ENCODE measurements at places on chromosomes 1 and 21. TPM values are rescaled to one million over a fixed set of nuclear protein-coding genes. Genes with fewer than 3 reads are reported as not detected.

PSMB4 gene
- 458 TPM for total RNA-seq

CRNN gene
- total RNA-seq: not detected

NR1I3 gene
- not detected for total RNA-seq

LYST gene
- 110 TPM for total RNA-seq

C1orf226 gene
- total RNA-seq: 0.05 TPM

DNA sequence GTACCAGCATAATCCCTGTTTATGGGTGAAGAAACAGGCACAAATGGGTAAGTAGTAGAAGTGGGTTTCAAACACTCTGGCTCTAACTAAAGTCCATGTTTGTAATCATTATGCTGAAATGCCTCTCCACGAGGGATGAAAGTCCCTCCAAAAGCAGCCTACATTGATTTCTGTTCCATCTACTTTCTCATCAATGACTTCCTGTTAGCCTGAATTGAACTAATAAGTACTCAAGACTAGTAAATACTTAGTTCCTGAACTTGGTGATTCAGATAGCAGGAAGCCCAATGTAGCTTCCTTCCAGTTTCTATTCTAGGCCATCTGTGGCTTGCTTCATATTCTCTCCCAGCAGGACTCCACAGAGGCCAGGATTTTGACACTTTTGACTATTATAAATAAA, 11.3 kb upstream of the BACH1 start:
- no peak for DNase-seq

DNA sequence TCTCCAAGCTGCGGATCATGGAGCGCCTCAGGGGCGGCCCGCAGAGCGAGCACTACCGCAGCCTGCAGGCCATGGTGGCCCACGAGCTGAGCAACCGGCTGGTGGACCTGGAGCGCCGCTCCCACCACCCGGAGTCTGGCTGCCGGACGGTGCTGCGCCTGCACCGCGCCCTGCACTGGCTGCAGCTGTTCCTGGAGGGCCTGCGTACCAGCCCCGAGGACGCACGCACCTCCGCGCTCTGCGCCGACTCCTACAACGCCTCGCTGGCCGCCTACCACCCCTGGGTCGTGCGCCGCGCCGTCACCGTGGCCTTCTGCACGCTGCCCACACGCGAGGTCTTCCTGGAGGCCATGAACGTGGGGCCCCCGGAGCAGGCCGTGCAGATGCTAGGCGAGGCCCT, 2.7 kb downstream of the CPTP start:
- DNase-seq: no peak

- no peak for DNase-seq
Observed at GRCh38 chr1:218364028-218364710, 19.0 kb downstream of the TGFB2 start.

- DNase-seq: no peak
Observed at GRCh38 chr1:231702804-231703203, 76.2 kb downstream of the DISC1 start.

All from activated T-helper 2 cell treated with anti-CD3 and anti-CD28 coated beads, Interferon-gamma antibody, Interleukin-2, Interleukin-4, amounts not matched to agents 10 μg/mL and 5 μg/mL and 100 μg/mL, durations not matched to agents 14 hours and 24 hours and 36 hours (primary cell).